ENCODE measurements at places on chromosomes 1 and 21. TPM values are rescaled to one million over a fixed set of nuclear protein-coding genes. Genes with fewer than 3 reads are reported as not detected.
A peak's percentile ranks its signal among the peaks of the same experiment; 100 is the strongest.

SAMD11 gene
- not detected for total RNA-seq

- H3K27me3 ChIP-seq, result no peaks in the 10 kb centered on the region
- peaks cover 4% of the 10 kb centered on the region for H3K4me1 ChIP-seq
- H3K27ac ChIP-seq, result no peak overlapping the region
- H3K4me3 ChIP-seq, result no peak overlapping the region
- no peak for DNase-seq
These were observed 178.8 kb downstream of the SYT2 start for GRCh38 chr1:202531472-202531811.

UBE2G2 gene
- 164 TPM for total RNA-seq

DNA sequence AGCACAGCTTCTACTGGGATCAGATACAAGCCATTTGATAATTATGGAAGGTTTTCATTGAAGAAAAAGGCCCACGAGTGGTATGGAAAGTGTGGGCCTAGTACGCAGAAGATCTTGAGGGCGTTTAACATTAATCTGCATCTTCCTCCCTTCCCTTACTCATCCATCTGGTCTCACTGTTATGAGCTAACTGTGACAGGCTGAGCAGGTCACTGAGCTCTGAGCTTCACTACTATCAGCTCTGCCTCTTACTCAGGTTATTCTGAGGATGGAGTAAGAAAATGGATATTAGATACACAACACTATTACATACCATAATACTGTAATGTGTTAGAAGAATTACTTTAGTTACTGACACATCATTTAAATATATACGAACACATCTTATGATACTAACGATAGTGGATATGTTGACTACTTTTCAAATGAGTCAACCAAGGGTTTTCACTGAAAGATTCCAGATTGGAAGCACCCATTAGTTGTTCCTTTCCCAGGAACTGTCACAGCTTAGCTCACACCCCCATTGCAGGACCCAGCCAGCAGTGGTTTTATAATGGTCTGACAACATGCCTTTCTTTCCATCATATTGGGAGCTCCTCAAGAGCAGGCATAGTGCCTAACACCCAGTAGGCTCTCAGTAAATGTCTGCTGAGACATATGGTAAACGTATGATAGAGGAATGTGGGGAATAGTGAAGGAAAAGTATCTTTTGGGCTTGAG, 97.8 kb upstream of the C8B start:
- no peaks in the 10 kb centered on the region for H3K27me3 ChIP-seq
- no peak overlapping the region for H3K4me3 ChIP-seq
- H3K27ac ChIP-seq, result no peak overlapping the region

DNA sequence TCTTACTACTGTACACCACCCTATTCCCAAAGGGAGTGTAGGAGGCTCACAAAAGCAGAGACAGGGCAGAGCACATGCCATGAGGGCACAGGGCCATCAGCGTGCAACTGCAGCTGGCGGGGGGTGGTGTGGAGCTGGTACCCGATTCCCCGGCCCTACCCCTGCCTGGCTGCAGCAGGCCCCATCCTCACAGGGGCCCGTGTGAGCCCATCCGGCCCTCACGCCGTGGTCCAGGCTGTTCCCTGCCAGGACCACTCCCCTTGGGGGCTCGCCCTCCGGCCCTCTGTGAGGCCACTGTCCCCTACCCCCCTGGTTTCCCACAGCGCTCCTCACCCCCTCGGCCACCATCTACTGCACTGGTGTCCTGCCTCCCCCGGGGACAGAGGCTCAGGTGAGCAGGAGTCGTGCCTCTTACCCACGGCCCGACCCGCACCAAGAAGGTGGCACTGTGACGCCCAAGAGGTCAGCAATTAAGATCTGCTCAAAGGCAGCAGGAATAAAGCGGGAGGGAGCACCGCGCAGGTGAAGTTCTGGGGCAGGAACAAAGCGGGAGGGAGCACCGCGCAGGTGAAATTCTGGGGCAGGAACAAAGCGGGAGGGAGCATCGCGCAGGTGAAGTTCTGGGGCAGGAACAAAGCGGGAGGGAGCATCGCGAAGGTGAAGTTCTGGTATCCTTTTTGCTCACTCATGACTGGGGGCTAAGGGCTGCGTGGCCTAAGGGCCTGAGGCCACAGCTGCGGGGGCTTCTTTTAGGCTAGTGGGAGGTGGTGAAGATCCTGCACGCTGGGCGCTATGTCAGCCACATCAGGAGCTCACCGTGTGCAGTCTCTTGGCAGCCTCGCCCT, 3.9 kb downstream of the POFUT2 start:
- no peak overlapping the region for H3K27ac ChIP-seq
- no peaks in the 10 kb centered on the region for H3K27me3 ChIP-seq
- H3K4me3 ChIP-seq, result no peak overlapping the region
- peaks cover 10% of the 10 kb centered on the region for H3K4me1 ChIP-seq

DNA sequence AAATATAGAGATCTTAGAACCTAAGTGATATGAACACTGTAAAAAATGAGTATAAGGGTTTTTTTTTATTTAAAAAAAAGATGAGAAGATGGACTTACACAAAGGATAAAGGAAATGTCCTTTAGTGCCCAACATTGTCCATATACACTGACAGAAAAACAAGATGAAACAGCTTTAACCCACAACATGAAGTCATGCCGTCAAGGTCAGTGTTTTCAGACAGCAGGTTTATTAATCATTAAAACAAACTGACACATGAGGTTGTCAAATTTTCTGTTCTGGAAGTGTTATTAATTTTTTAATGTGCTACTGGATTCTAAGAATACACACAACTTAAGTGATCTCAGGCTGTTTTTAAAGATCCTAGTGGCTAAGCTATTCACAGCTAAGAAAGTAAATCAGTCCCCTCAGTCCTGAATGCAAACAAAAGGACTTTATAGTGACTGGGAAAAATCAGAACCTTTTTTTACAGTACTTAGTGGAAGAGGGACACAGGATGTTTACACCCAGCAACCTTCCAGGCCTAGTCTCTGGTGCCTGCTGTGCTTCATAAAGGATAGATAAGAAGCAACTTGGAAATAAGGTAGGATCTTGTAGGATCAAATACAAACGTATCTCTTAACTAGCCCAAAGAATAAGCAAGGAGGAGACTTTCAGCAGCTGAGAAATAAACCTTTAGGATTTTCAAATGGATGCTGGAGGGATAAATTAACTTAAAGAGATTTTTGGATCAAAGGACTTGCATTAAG, 21.9 kb upstream of the PKN2 start:
- H3K27ac ChIP-seq, result no peak overlapping the region
- no peak overlapping the region for H3K4me3 ChIP-seq
- H3K27me3 ChIP-seq, result no peaks in the 10 kb centered on the region
- peaks cover 7% of the 10 kb centered on the region for H3K4me1 ChIP-seq
- no peaks in the 10 kb centered on the region for H3K36me3 ChIP-seq

RNU11 gene
- not detected for total RNA-seq

ATF6 gene
- 25.5 TPM for total RNA-seq

- peak; percentile 91 for DNase-seq
- no peaks in the 10 kb centered on the region for H3K36me3 ChIP-seq
- peaks cover 31% of the 10 kb centered on the region for H3K4me1 ChIP-seq
- H3K27me3 ChIP-seq, result no peaks in the 10 kb centered on the region
- peak overlapping the region; percentile 95 for H3K27ac ChIP-seq
- H3K4me3 ChIP-seq, result peak overlapping the region; percentile 95
These were observed 1.7 kb upstream of the ZBTB7B start for GRCh38 chr1:155000726-155001424.

GRCh38 chr1:25090707-25091422, 141.4 kb downstream of the SYF2 start:
- H3K4me3 ChIP-seq, result no peak overlapping the region
- no peak for DNase-seq
- peaks cover 43% of the 10 kb centered on the region for H3K27me3 ChIP-seq
- H3K36me3 ChIP-seq, result no peaks in the 10 kb centered on the region

PKLR gene
- total RNA-seq, result not detected

DNA sequence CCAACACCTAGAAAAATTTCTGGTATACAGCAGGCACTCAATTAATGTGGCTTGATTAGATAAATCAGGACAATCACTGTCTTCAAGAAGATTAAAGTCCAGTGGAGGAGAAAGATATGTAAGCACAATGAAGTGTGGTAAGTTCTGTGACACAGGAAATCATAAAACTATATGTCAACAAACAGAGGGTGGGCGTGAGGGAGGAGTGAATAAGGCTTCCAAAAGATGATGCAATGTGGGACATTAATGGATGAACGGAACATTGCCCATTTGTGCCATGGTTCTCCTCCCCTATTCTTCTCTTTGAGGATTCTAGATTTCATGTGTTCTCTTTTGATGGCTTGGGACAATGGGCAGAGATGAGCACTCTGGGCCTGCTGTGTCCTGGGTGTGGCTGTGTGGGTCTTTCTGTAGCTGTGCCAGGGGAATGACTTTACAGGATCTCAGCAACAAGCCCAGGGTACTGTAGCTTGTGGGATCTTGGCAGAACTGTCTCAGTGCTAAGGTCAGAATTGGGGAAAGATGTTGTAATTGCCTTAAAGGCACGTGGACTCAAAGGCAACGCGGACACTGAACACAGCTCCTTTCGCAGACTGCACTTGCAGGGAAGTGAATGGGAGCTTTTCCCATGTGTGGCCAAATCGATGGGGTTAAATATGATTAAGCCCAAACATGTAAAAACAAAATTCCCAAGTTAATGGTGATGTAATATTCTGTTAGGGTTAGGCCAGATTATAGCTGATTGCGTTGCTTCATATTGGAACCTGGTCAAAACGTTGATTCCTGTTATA, 366.9 kb downstream of the TGFB2 start:
- H3K36me3 ChIP-seq, result no peaks in the 10 kb centered on the region
- no peak for DNase-seq
- H3K4me3 ChIP-seq, result no peak overlapping the region
- no peaks in the 10 kb centered on the region for H3K27me3 ChIP-seq

DNA sequence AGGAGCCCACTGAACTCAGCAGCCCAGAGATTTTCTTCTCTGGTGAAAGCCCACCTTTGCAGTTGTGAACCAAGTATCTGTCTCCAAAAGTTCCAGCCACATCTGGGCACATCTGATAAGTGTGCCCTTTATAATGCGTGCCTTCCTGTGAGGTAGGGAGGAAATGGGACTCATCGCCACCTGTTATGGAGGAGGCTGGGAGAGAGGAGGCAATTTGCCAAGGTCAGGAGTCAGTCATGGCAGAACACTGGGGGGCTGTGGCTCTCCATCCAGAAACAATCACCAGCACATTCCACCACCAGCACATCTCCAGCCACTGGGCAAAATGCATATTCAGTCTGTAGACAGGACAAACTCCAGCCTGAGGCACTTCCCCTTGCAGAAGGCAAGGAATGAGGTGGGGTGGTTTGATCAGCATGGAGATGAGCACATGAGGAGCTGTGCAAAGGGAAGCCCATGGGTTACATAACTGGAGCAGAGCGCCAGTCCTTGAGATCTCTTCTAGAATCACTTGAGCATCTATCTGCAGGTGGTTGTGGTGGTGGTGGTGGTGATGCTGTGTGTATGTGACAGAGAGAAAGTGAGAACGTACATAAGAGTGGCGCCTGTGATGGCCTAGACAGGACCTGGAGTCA, 15.0 kb upstream of the LEMD1 start:
- DNase-seq, result no peak
- H3K27me3 ChIP-seq, result peaks cover 8% of the 10 kb centered on the region
- H3K4me1 ChIP-seq, result peaks cover 27% of the 10 kb centered on the region
- no peak overlapping the region for H3K4me3 ChIP-seq

GRCh38 chr1:235425357-235425756, 58.1 kb downstream of the TBCE start:
- DNase-seq, result no peak
- H3K27me3 ChIP-seq, result no peaks in the 10 kb centered on the region
- H3K4me1 ChIP-seq, result peaks cover 24% of the 10 kb centered on the region
- H3K27ac ChIP-seq, result no peak overlapping the region

DNA sequence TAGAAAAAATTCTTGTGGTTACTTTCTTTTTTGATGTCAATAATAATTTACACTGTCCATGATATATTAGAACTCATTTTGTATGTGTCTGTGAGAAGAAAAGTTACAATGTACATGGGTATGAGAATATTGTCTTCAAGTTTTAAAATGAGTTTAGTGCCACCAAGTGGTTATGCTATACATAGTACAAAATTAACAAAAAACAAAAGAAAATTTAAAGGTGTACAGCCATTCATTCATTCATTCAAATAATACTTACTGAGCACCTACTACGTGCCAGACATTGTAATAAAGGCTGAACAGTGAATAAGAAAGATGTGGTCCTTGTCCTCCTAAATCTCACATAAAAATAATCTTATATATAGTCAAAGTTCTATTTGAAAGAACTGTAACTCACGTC, 27.7 kb downstream of the UCHL5 start:
- no peak overlapping the region for H3K27ac ChIP-seq
- no peak overlapping the region for H3K4me3 ChIP-seq
- H3K4me1 ChIP-seq, result peaks cover 30% of the 10 kb centered on the region

- H3K4me3 ChIP-seq, result no peak overlapping the region
- H3K27me3 ChIP-seq, result no peaks in the 10 kb centered on the region
- no peaks in the 10 kb centered on the region for H3K4me1 ChIP-seq
These were observed 44.2 kb downstream of the ZC3H11B start for GRCh38 chr1:219568733-219569132.

- H3K4me3 ChIP-seq, result peak overlapping the region; percentile 34
- no peaks in the 10 kb centered on the region for H3K27me3 ChIP-seq
- peak; percentile 89 for DNase-seq
- no peaks in the 10 kb centered on the region for H3K36me3 ChIP-seq
These were observed 34.1 kb downstream of the BMP8A start for GRCh38 chr1:39525366-39526165.

RGS5 gene
- 0.95 TPM for total RNA-seq

DNA sequence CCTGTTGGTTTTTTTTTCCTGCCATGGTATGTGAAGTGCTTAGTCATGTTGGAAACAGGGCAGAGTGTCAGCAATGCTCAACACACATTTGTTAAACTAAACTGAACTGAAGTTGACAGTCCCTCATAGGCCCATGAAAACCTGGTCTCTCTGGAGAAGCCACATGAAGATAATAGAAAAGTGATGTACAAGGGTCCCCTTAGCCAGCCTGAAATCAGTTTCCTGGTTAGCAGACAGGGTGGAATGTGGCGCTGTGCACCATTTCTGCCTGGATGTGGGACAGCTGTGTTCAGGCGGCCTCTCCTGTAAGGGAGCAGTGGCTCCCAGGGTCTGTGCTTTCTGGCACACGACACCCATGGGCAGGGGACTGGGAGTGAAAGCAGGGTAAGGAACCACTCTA, 9.9 kb upstream of the CHI3L1 start:
- no peak overlapping the region for H3K4me3 ChIP-seq
- no peaks in the 10 kb centered on the region for H3K4me1 ChIP-seq
- DNase-seq, result no peak
- no peak overlapping the region for H3K27ac ChIP-seq
- H3K27me3 ChIP-seq, result peaks cover 32% of the 10 kb centered on the region

- H3K27ac ChIP-seq, result no peak overlapping the region
- no peak overlapping the region for H3K4me3 ChIP-seq
- H3K4me1 ChIP-seq, result no peaks in the 10 kb centered on the region
- no peaks in the 10 kb centered on the region for H3K27me3 ChIP-seq
- no peak for DNase-seq
These were observed 7.0 kb downstream of the KRTAP15-1 start for GRCh38 chr21:30447056-30447455.

C4BPA gene
- total RNA-seq, result not detected

AADACL4 gene
- total RNA-seq, result not detected

All from natural killer cell treated with Interleukin-12 subunit alpha and Interleukin-12 subunit beta and Interleukin-15 and Interleukin-18, amount 100 ng/mL, for 72 hours (primary cell).